ENCODE measurements at places on chromosomes 11 and 22. TPM values are rescaled to one million over a fixed set of nuclear protein-coding genes. Genes with fewer than 3 reads are reported as not detected.

The OR52H1 gene
- total RNA-seq: not detected

DNA sequence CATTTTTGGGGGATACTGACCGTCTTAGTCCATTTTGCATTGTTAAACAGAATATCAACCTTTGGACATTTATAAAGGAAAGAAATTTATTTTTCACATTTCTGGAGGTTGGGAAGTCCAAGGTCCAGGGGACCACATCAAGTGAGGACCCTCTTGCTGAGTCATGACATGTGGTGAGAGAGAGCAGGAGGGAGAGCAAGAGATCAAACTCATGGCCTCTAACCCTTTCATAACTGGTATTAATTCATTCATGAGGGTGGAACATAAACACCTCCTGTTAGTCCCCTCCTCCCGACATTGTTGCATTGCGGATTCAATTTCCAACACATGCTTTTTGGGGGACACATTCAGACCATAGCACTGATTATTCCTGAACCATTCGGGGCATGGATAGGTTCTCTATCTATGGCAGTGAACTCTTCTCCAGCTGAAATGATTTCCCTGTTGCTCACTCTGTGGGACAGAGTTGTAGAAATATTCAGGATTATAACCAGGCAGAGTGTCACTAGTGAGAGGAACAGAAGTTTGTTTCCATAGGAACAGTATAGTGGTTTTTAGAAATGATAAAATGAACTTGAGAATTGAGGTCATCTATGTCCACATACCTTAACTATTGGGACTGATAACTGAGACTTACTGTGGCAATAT, 88.2 kb upstream of the OR9Q1 start:
- H3K27ac ChIP-seq: no peak overlapping the region
- no peaks in the 10 kb centered on the region for H3K27me3 ChIP-seq
- no peak for DNase-seq
- no peaks in the 10 kb centered on the region for H3K36me3 ChIP-seq
- H3K4me1 ChIP-seq: no peaks in the 10 kb centered on the region

- H3K27me3 ChIP-seq: no peaks in the 10 kb centered on the region
- H3K4me1 ChIP-seq: no peaks in the 10 kb centered on the region
- no peak overlapping the region for H3K27ac ChIP-seq
- DNase-seq: no peak
These were observed 6.4 kb downstream of the LMO2 start for GRCh38 chr11:33885338-33886005.

The METTL15 gene
- total RNA-seq: 27.9 TPM

GRCh38 chr11:78031629-78032028, 8.6 kb upstream of the KCTD14 start:
- no peaks in the 10 kb centered on the region for H3K27me3 ChIP-seq
- no peak overlapping the region for H3K4me3 ChIP-seq
- DNase-seq: no peak
- no peak overlapping the region for H3K27ac ChIP-seq
- H3K36me3 ChIP-seq: no peaks in the 10 kb centered on the region

DNA sequence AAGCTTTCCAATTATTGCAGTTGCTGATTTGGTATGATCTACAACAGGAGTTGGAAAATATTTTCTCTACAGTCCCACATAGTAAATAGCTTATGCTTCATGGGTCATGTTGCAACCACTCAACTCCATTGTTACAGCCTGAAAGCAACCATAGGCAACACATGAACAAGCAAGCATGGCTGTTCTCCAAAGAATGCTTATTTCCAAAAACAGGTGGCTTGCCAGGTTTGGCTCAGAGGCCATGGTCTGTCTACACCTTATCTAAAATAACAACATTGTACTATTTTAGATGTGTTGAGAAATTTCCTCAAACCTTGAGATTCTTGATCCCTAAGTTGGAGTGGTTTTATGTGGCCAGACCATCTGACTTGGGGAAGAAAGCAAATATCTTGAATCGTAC, 153.9 kb upstream of the MPPED2 start:
- peaks cover 16% of the 10 kb centered on the region for H3K4me1 ChIP-seq
- H3K36me3 ChIP-seq: no peaks in the 10 kb centered on the region
- no peak overlapping the region for H3K4me3 ChIP-seq
- peaks cover 1% of the 10 kb centered on the region for H3K27me3 ChIP-seq

The MMP1 gene
- not detected for total RNA-seq

The NPAS4 gene
- total RNA-seq: 0.65 TPM

GRCh38 chr11:100712583-100712982, 25.5 kb downstream of the ARHGAP42 start:
- no peak overlapping the region for H3K27ac ChIP-seq
- no peaks in the 10 kb centered on the region for H3K4me1 ChIP-seq
- H3K36me3 ChIP-seq: no peaks in the 10 kb centered on the region
- no peak overlapping the region for H3K4me3 ChIP-seq
- no peak for DNase-seq

DNA sequence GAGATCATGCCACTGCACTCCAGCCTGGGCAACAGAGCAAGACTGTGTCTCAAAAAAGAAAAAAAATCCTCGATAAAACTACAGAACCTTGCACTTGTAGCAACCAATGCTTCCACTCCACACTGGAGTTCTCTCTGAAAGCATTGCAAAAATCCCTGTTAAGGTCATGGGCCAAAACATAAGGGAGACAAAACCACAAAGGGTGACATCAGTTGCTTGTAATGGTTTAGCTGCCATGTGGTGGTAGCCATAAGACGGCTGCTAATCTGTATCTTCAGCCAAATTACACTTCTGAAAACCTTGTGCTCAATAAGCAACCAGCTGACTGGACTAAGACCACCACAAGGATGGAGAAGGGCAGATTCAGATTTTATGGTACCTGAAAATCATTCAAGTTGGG, 20.6 kb upstream of the TPH1 start:
- no peaks in the 10 kb centered on the region for H3K36me3 ChIP-seq
- H3K4me1 ChIP-seq: no peaks in the 10 kb centered on the region

The ISX gene
- total RNA-seq: not detected

The C22orf42 gene
- total RNA-seq: 0.50 TPM

DNA sequence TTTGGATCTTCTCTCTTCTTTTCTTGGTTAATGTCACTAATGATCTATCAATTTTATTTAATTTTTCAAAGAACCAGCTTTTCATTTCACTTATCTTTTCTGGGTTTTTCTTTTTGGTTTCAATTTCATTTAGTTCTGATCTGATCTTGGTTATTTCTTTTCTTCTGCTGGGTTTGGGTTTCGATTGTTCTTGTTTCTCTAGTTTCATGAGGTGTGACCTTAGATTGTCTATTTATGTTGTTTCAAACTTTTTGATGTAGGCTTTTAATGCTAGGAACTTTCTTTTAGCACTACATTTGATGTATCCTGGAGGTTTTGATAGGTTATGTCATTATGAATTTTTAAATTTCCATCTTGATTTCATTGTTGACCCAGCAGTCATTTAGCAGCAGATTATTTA, 142.3 kb downstream of the C11orf87 start:
- H3K4me1 ChIP-seq: no peaks in the 10 kb centered on the region
- no peaks in the 10 kb centered on the region for H3K36me3 ChIP-seq
- DNase-seq: no peak
- no peak overlapping the region for H3K27ac ChIP-seq
- H3K27me3 ChIP-seq: no peaks in the 10 kb centered on the region
- no peak overlapping the region for H3K4me3 ChIP-seq

The C11orf97 gene
- not detected for total RNA-seq

The IL17REL gene
- not detected for total RNA-seq

The ALDH3B1 gene
- 0.12 TPM for total RNA-seq

GRCh38 chr22:43260331-43261231, 73.6 kb upstream of the TTLL12 start:
- H3K27ac ChIP-seq: no peak overlapping the region
- H3K4me1 ChIP-seq: no peaks in the 10 kb centered on the region
- H3K27me3 ChIP-seq: no peaks in the 10 kb centered on the region
- no peak overlapping the region for H3K4me3 ChIP-seq

The CSNK2A3 gene
- total RNA-seq: 1.7 TPM

DNA sequence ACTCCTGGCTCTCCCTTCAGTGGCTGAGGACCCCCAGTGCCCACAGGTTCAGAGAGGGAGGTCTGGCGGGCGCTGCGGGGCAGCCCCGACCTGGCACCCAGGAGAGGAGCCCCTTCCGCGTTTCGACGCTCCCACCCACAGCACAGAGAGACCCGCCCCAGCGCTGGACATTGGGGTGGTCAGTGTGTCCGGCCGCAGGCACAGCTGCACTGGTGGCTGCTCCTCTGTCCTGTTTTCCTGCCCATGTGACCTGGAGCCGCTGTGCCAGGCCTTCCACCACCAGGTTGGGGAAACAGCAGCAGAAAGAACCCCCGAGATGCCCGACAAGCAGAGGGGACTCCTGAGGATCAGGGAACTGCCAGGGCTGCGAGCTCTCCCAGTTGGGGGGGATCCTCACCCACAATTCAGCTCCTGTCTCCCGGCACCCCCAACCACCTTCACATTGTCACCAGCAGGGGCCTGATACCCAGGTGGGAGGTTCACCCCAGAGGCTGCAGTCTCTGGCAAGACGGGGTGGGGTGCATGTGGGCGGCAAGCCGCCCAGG, 13.6 kb downstream of the KRTAP5-5 start:
- H3K27ac ChIP-seq: no peak overlapping the region
- H3K4me1 ChIP-seq: no peaks in the 10 kb centered on the region
- H3K27me3 ChIP-seq: peaks cover 4% of the 10 kb centered on the region
- no peak overlapping the region for H3K4me3 ChIP-seq

DNA sequence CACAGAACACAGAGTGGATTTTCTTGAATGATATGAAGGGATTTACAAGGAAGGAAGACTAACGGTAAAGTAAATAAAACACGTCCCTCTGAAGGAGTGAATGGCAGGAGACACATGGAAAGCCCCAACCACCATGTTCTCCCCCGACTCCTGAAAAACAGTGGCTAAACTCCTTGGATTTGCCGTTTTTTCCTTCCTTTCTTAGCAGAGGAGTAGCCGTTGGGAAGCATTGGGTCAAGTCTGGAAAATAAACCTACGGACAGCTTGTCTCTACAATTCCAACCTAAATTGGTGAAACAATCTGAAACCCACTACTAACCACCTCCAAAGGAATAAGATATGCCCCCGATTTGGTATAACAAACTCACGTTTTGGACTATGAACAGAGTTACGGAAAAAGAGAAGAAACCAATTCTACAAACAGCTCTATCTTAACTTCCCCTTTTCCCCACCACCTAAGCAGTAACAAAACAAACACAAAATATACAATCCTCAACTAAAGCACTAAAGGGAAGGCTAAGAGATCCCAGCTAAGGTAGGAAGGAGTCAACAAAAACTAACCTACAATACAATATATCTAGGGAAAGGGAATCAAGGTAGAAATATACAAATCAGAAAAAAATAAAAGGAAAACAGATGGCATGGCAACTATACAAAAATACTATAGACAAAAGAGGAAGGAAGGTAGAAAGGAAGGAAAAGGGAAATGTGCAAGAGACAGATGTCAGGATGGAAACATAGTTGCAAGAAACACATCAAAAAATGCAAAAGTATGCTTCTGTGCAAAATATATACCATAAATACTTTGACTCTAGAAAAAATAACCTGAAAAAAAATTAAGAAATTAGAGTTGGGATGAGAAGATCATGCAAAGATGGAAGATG, 43.8 kb upstream of the LYVE1 start:
- no peak for DNase-seq
- H3K4me1 ChIP-seq: no peaks in the 10 kb centered on the region
- no peak overlapping the region for H3K27ac ChIP-seq

- H3K4me1 ChIP-seq: peaks cover 7% of the 10 kb centered on the region
- no peak for DNase-seq
- H3K27ac ChIP-seq: no peak overlapping the region
- no peak overlapping the region for H3K4me3 ChIP-seq
These were observed 988.1 kb downstream of the NTM start for GRCh38 chr11:132358573-132358953.

GRCh38 chr22:38104084-38104483, 6.4 kb downstream of the BAIAP2L2 start:
- H3K4me1 ChIP-seq: no peaks in the 10 kb centered on the region
- H3K36me3 ChIP-seq: no peaks in the 10 kb centered on the region
- DNase-seq: peak; percentile 65
- no peak overlapping the region for H3K4me3 ChIP-seq

GRCh38 chr11:113201054-113201818, 113.1 kb upstream of the TTC12 start:
- H3K4me3 ChIP-seq: no peak overlapping the region
- no peaks in the 10 kb centered on the region for H3K36me3 ChIP-seq
- no peak overlapping the region for H3K27ac ChIP-seq
- H3K4me1 ChIP-seq: peaks cover 17% of the 10 kb centered on the region
- DNase-seq: peak; percentile 83

DNA sequence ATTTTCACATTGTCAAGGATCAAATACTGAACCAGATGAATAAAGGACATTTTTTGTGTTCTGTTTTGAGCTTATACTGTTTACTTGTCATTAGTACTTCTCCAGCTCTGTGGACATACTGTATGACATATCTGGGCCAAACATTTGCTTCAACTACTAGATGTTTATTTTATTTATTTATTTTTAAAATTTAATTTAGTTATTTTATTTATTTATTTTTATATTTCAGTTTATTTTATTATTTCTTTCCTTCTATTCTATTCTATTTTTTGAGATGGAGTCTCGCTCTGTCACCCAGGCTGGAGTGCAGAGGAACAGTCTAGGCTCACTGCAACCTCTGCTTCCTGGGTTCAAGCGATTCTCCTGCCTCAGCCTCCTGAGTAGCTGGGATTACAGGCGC, 37.0 kb downstream of the HORMAD2 start:
- no peaks in the 10 kb centered on the region for H3K36me3 ChIP-seq
- no peak overlapping the region for H3K27ac ChIP-seq
- H3K27me3 ChIP-seq: no peaks in the 10 kb centered on the region
- no peak overlapping the region for H3K4me3 ChIP-seq
- DNase-seq: no peak

DNA sequence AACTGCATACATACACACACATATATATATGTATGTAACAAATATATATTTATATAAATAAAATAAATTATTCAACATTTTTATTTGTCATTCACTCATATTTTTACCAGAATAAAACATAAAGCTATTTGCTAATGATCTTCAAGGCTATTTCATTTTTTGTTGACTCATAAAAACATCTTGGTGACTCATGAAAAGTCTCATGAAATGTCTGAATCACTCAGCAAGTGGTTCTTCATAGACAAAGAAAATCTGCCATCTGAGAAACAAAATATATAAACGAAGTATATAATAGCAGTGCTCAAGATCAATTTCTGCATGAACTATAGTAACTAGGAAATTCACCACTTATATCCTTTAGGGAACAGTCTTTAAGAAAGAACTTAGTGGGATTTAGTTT, 764.8 kb upstream of the FAT3 start:
- no peak overlapping the region for H3K27ac ChIP-seq
- DNase-seq: no peak

The HBG1 gene
- not detected for total RNA-seq

The CABP7 gene
- total RNA-seq: 0.09 TPM

DNA sequence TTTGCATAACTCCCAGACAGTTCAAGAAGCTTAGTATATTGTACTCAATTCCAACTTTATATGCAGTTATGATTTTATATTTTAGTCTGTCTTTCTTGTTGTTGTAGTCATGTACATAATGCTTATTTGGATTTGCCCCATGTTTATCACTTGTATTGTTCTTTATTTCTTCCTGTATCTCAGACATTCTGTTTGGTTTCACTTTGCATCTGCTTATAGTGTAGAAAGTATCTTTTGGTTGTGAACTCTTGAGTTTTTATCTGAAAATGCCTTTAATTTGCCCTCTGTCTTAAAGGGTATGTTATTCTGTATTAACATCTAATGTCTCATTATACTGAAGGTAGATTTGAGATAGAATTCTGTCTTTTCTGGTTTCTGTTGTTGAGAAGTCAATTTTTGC, 275.4 kb downstream of the DYNC2H1 start:
- no peaks in the 10 kb centered on the region for H3K27me3 ChIP-seq
- H3K27ac ChIP-seq: no peak overlapping the region
- DNase-seq: no peak
- H3K36me3 ChIP-seq: no peaks in the 10 kb centered on the region
- no peaks in the 10 kb centered on the region for H3K4me1 ChIP-seq
- H3K4me3 ChIP-seq: no peak overlapping the region

Measured in neural progenitor cell (in vitro differentiated cells).